ENCODE measurements at places on chromosomes 3 and 15.

DNA sequence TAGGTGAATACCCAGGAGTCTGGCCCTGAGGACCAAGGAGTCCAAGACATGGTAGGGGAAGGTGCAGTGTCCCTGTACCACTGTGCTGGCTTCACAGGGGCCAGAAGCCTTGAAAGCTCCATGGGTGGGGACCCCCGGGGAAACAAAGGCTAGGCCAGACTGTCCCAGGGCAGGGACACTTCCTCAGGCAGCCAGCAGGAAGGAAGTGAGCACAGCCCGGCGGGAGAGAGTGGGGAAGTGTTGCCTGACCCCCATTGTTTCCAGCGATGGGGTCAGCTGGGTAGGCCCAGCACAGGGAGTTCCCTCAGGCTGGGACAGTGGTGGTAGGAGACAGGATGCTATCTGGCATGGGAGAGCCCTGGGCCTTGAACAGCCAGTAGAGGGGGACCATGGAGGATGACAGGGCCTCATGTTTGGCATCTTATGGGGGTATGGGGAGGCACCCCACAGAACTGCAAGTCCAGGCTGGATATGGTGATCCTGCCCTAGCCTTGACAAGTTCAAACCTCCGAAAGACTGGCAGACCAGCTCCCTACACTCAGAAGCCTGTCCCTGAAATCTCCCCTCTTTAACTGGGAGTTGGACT, 1.2 kb upstream of the HYAL2 start:
- no peak for DNase-seq

DNA sequence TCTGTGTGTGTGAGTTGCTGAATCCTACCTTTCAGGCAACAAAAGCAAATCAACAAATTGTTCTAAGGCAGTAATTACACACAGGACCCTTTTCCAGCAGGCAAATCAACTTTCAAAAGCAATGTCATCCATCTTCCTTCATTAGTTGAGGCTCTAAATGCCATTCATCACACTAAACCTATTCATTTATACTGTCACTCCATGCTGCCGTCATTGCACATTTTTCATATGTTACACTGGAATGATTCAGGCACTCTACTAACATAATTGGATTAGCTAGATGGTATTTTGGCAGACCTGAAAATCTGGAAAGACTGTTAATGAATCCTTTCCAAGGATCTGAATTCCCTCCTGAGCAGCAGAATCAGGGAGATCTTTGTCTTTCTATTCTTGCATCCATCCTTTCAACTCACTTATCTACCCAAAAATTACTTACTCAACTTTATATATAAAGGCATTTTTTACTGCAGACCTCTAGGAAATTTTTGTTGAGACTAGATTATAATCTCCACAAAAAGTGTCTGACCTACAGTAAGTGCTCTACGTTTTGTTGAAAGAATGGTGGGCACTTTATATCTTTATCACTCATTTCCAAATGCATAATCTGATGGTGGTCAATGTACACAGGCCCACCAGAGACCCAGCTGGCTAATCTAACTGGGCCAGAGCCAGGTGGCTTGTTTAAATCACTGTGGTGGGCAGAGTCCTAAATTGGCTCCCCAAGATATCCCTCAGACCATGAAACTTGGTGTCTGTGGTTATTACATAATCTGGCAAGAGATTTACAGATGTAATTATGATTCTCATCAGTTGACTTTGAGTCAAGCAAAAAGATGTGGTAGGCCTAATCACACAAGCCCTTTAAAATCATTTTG, 25.0 kb downstream of the MIX23 start:
- no peak for DNase-seq

DNA sequence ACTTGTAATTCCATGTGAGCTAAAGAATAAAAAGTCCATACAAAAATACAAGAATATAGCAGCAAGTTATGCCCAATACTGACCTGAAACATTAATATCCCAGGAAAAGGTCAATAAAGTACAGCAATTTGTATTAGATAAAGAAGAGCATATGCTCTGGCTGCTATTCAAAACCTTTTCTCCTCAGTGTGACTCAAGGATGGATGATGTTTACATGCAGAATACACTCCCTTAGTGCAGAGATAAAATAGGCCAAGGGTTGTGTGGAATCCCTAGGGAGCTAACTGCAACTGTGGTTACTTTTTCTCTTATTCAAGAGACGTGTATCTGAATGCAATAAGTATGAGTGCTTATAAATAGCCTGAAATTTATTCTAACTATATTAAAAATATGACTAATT, 78.7 kb downstream of the SLC9A9 start:
- DNase-seq: no peak

GRCh38 chr3:152192936-152193672, 75.6 kb upstream of the MBNL1 start:
- DNase-seq: no peak

GRCh38 chr3:71432044-71432975, 151.2 kb downstream of the FOXP1 start:
- no peak for DNase-seq

DNA sequence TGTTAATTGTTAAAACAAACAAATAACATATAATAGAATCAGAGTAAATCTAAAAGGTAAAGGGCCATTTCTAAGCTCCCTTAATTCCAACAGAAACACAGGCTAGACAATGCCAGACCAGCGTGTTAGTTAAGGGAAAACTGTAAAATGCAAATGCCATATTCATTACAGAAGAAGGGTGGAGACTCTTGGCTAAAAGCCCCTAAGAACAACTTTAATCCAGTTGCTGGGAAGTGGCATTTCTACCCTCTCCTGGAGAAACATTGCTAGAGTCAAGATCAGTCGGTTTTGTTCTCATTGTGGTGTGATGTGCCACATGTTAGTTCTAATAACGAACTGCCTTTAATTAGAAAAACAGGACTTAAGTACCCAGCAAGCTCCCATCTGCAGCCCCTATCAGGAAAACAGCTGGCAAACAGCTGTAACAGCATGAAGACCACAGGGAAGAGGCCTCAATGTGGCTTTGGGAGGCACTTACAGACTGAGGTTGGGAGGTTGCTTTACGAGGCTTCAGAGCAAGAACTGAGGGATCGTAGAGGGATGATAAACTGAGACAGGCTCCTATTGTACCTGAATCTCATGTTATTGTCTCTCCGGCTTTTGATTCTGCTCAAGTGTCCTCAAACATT, 1134.8 kb downstream of the ROBO1 start:
- DNase-seq: no peak

GRCh38 chr3:32544894-32545293, 25.8 kb downstream of the DYNC1LI1 start:
- no peak for DNase-seq

- no peak for DNase-seq
These were observed 70.2 kb upstream of the ZBTB20 start for GRCh38 chr3:115217292-115217677.

DNA sequence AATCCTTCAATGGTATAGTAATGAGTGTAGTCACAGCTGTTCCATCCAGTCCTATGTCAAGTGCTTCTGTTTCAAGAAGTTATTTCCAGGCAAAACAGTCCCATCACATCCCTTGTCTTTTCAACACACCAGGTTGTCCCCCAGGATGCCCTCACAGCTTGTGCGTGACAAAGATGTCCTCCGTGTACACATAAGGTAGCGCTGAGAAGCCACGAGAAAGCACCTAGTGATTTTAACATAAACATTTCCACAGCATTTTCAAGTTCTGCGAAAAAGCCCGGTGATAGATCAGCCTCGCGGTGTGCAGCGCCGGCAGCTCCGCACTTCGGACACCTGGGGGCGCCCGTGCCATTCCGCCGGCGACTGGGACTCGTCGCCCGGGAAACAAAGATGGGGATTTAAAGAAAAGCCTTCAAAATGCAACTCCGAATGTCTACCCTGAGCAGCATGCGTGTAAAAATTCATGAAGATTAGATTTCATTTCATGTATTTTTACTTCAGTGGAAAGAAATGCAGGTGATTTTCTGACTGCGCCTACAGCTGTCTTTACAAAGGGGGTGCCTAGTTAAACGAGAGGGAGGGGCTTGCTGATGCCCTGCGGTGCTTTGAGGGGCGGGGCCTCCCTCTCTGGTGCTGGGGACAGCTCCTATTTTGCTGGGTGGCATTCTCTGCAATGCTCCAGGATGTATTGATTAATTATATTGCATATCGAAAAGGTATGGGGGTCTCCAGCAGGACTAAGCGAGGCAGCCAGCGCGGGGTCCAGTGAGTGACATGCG, 49.9 kb downstream of the KY start:
- DNase-seq: no peak

- DNase-seq: no peak
These were observed 108.9 kb upstream of the TRIM42 start for GRCh38 chr3:140568842-140569520.

GRCh38 chr15:91318931-91319330, 218.9 kb downstream of the SV2B start:
- DNase-seq: no peak

DNA sequence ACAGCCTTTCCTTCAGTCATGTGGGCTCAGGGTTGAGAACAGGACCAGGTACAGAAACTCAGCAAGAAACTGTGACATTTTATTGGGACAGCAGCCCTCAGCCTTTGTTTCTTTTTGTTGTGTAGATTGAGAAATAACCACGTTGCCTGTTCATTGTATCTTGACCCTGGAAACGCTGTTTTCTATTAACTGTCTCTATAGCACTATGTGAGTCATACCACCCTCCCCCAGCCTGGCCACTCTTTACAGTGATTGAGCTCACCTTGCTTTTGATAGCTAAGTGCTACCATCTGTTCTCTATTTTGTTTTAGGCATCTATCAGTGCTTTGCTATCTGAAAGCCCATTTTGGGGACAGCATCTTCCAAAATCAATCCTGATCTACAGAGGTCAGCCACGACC, 127.9 kb downstream of the CD47 start:
- DNase-seq: no peak

GRCh38 chr3:80688814-80689213, 921.0 kb upstream of the ROBO1 start:
- no peak for DNase-seq

DNA sequence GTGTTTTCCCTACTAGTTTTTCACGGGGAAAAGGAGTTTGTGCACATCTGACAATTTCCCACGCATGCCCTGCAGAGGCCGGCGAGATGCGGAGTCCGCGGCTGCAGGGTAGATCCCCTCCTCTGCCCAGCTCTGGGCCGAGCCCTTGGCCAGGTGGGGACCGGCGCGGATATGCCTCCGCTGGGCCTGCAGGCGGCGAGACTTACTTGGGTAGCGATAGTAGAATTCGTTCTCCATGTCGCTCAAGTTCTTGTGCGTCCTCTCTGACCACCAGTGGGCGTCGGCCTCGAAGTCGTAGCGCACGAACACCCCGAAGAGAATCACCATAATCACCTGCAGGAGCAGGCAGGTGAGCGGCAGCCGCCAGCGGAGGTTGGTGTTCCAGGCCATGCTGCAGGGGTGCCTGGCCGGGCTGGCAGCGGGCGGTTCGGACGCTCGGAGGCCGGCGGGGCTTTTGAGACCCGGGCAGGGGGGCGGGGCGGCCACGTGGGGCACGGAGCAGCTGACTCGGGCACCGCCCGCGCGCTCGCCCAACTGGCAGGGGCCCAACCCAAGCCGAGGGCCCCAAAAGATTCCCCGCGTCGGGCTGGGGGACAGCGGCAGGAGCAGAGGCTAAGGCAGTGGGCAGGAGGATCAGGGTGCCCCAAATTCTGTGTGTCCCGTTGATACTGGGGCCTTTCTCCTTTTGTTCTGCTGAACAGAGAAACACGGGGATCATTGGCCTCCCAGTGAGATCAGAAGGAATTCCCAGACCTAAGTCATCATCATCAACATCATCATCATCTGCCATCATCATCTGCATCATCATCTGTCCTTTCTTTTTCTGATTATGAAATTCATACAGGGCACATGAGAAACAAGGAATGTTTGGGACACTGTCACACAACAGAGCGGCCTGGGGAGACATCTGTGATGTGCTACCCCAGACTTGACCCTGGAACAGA, at the start of gene RHCG:
TSS of gene RHCG (minus strand) at position 429 of the 944 bp plus-strand sequence. CDS start at position 390, 39 bp downstream.
- no peak for DNase-seq

DNA sequence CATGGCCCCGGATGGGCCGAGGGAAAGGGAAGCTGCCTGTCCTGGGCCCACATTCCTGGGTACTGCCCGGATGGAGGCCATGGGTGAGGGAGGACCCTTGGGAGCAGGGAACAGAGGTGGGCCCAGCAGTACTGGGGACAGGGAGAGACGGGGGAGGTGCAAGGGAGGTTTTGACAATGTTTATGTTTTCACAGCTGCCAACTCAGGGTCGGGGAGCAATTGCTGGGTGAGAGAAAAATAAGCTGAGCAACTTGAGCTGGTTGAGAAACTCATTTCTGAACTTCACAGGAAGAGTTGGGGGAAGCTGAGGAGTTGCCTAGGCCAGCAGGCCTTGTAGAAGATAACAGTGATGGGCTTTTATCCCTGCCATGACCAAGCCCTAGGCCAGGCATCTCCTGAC, 11.1 kb upstream of the TSPAN3 start:
- no peak for DNase-seq

- DNase-seq: no peak
These were observed 1360.9 kb upstream of the ALCAM start for GRCh38 chr3:104005815-104006214.

GRCh38 chr3:195850857-195851543, 39.3 kb upstream of the MUC4 start:
- peak; percentile 79 for DNase-seq

- no peak for DNase-seq
These were observed 1177.4 kb upstream of the GBE1 start for GRCh38 chr3:82938821-82939328.

DNA sequence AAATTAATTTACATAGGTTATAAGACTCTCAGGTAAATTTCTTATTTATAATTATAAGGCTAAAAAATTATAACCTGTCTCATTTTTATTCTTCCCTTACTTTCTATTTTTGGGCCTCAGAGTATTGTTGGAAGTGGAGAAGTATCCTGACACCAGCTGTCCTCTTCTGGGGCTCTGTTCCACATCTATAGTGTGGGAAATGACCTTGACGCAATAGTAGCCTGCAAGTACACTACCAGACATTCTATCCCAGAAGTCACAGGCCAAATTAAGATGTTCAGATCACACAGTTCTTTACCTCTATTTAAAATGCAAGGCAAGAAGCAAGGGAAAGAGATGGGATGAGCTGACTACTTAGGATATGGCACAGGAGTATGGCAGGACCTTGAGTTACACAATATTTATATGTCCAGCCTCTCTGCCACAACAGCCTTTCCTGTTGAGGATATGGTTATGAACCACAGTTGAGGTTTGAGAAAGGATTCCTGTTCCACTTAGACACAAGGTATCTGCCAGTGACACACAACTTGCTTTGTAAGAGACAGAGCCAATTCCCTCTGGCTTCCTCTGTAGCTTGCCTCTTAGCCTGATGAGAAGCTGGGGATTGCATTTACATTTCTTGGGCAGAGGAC, 158.0 kb upstream of the IL12A start:
- DNase-seq: no peak

GRCh38 chr15:67372986-67373675, 118.5 kb downstream of the IQCH start:
- no peak for DNase-seq

GRCh38 chr3:14451844-14452739, 49.7 kb downstream of the SLC6A6 start:
- peak; percentile 68 for DNase-seq

Measured in amniotic stem cell (primary cell).